ENCODE measurements at places on chromosomes 1 and 21. TPM values are rescaled to one million over a fixed set of nuclear protein-coding genes. Genes with fewer than 3 reads are reported as not detected.

SLC5A9 gene
- total RNA-seq, result not detected

KLF17 gene
- total RNA-seq, result not detected

CLSTN1 gene
- 29.9 TPM for total RNA-seq

TRNP1 gene
- total RNA-seq, result 0.38 TPM

OPRD1 gene
- total RNA-seq, result not detected

ASCL5 gene
- 0.36 TPM for total RNA-seq

FNBP1L gene
- total RNA-seq, result 0.20 TPM

COL16A1 gene
- 0.34 TPM for total RNA-seq

DNA sequence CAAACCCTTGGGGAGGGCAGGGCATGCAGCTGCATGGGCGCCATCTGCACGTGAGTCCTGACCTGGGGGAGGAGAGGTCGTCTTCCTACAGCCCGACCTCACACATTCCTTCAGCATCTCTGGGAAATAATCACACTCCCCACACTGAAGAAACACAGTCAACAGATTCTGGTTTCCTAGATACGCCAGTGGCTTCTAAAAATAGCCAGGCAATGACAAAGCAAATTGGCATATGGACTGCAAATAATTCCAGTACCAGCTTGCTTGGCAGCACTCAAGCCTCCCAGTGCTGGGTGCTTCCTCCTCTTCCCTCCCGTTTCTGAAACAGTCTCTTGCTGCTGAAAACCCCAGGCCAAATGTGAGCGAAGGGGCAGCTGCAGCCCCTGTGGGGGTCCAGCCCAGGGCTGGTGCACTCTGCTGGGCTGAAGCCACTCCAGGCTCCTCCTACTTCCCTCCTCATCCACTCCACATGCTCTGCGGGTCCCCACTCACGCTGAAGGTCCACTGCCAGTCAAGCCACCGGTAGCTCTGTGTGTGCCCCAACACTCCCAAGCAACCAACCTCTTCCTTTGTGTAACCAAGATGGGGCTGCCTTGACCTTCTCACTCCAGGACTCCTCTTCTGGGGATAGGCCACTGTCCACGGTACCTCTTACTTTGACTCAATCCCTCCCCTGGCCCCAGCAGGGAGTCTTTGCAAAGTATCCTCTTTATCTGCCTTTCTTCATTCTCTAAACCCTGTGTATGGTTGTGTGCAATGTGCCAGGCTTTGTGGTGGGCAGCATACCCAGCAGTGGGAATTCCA is 69.0 kb downstream of the KCND3 start:
- no peak overlapping the region for H3K4me3 ChIP-seq
- H3K4me1 ChIP-seq, result no peaks in the 10 kb centered on the region
- peaks cover 12% of the 10 kb centered on the region for H3K27me3 ChIP-seq
- H3K27ac ChIP-seq, result no peak overlapping the region
- no peak for DNase-seq

GRCh38 chr21:42079939-42080787 is 9.0 kb downstream of the UMODL1 start:
- no peak overlapping the region for H3K4me3 ChIP-seq
- DNase-seq, result no peak
- H3K4me1 ChIP-seq, result no peaks in the 10 kb centered on the region
- no peaks in the 10 kb centered on the region for H3K36me3 ChIP-seq
- no peaks in the 10 kb centered on the region for H3K27me3 ChIP-seq
- H3K27ac ChIP-seq, result no peak overlapping the region

- no peak overlapping the region for H3K27ac ChIP-seq
- no peak overlapping the region for H3K4me3 ChIP-seq
- H3K27me3 ChIP-seq, result no peaks in the 10 kb centered on the region
- no peaks in the 10 kb centered on the region for H3K4me1 ChIP-seq
- H3K36me3 ChIP-seq, result no peaks in the 10 kb centered on the region
- no peak for DNase-seq
Measured at GRCh38 chr1:171666114-171666769, 13.8 kb upstream of the MYOC start.

GRCh38 chr1:85225624-85226380 is 25.0 kb upstream of the SYDE2 start:
- no peaks in the 10 kb centered on the region for H3K27me3 ChIP-seq
- H3K4me3 ChIP-seq, result no peak overlapping the region
- H3K4me1 ChIP-seq, result no peaks in the 10 kb centered on the region
- DNase-seq, result no peak
- no peaks in the 10 kb centered on the region for H3K36me3 ChIP-seq

- H3K36me3 ChIP-seq, result no peaks in the 10 kb centered on the region
- H3K27me3 ChIP-seq, result no peaks in the 10 kb centered on the region
- no peak overlapping the region for H3K27ac ChIP-seq
- H3K4me1 ChIP-seq, result no peaks in the 10 kb centered on the region
- DNase-seq, result no peak
Measured at GRCh38 chr1:109383087-109383779, 14.5 kb downstream of the SORT1 start.

GRCh38 chr1:62926681-62927252 is 142.8 kb downstream of the ATG4C start:
- no peaks in the 10 kb centered on the region for H3K36me3 ChIP-seq
- H3K27ac ChIP-seq, result no peak overlapping the region
- H3K4me3 ChIP-seq, result no peak overlapping the region
- no peak for DNase-seq
- no peaks in the 10 kb centered on the region for H3K4me1 ChIP-seq
- H3K27me3 ChIP-seq, result peaks cover 4% of the 10 kb centered on the region

GRCh38 chr1:219507437-219507836 is 105.5 kb downstream of the ZC3H11B start:
- no peaks in the 10 kb centered on the region for H3K4me1 ChIP-seq
- no peaks in the 10 kb centered on the region for H3K36me3 ChIP-seq
- H3K4me3 ChIP-seq, result no peak overlapping the region
- no peak overlapping the region for H3K27ac ChIP-seq
- H3K27me3 ChIP-seq, result no peaks in the 10 kb centered on the region

GRCh38 chr1:84997667-84998600 is 1.0 kb upstream of the MCOLN2 start:
- H3K4me1 ChIP-seq, result peaks cover 31% of the 10 kb centered on the region
- H3K27ac ChIP-seq, result peak overlapping the region; percentile 56
- H3K27me3 ChIP-seq, result peaks cover 19% of the 10 kb centered on the region
- peak overlapping the region; percentile 77 for H3K4me3 ChIP-seq
- peak; percentile 19 for DNase-seq

- no peak for DNase-seq
- H3K4me3 ChIP-seq, result no peak overlapping the region
- no peak overlapping the region for H3K27ac ChIP-seq
- no peaks in the 10 kb centered on the region for H3K4me1 ChIP-seq
- no peaks in the 10 kb centered on the region for H3K36me3 ChIP-seq
- peaks cover 2% of the 10 kb centered on the region for H3K27me3 ChIP-seq
Measured at GRCh38 chr1:57966751-57967406, 543.0 kb upstream of the DAB1 start.

GRCh38 chr1:112807999-112808398 is 92.9 kb upstream of the PPM1J start:
- no peak overlapping the region for H3K4me3 ChIP-seq
- H3K4me1 ChIP-seq, result no peaks in the 10 kb centered on the region
- H3K36me3 ChIP-seq, result no peaks in the 10 kb centered on the region
- H3K27ac ChIP-seq, result no peak overlapping the region

DNA sequence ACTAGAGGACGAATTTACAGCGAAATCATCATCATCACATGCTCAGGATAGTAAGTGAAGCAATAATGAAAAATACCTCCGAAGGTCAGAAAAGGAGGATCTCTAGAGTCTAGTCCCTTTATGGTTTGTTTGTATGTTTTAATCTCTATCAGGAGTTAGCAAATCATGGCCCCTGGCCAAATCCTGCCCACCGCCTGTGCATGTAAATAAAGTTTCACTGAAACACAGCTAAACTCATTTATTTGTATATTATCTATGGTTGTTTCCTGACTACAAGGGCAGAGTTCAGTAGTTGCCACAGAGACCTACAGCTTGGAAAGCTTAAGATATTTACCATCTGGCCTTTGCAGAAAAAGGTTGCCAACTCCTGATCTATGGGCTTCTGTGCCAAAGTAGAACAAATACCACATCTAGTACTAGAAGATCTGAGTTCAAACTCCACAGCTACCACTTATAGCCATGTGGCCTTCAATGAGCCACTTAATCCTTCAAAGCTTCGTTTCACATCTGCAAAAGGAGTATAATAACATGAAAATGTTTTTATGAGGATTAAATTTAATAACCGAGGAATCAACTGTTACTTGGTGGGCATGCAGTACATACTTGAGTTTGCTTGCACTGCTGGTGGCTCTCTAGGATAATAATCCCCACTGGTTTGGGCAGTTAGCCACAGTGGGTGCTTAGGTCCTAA is 94.0 kb upstream of the KIF26B start:
- no peak overlapping the region for H3K4me3 ChIP-seq
- H3K27me3 ChIP-seq, result no peaks in the 10 kb centered on the region
- no peak overlapping the region for H3K27ac ChIP-seq
- H3K4me1 ChIP-seq, result no peaks in the 10 kb centered on the region

DNA sequence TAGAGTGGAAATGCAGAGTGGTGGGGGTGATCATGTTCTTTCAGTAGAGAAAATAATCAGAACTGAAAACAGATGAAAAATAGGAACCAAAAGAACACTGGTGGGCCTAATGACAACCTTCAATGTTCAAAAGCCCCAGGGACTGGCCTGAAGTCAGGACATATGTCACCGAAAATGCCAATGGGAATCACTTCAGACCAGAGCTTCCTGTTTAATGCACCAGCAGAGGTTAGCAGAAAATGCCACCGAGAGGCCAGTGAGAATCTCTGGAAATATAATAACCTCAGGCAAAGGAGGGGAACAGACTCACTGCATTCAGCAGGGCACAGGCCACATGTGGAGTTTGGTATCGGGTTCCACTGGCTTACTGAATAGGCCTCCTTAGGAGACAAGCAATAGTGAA is 15.9 kb upstream of the CD58 start:
- H3K36me3 ChIP-seq, result no peaks in the 10 kb centered on the region
- no peak overlapping the region for H3K4me3 ChIP-seq
- H3K27me3 ChIP-seq, result no peaks in the 10 kb centered on the region
- H3K27ac ChIP-seq, result no peak overlapping the region

GRCh38 chr1:89732643-89733222 is 88.1 kb upstream of the LRRC8D start:
- H3K4me1 ChIP-seq, result peaks cover 57% of the 10 kb centered on the region
- no peak overlapping the region for H3K4me3 ChIP-seq
- no peak for DNase-seq
- peak overlapping the region; percentile 77 for H3K27ac ChIP-seq
- H3K36me3 ChIP-seq, result peaks cover 21% of the 10 kb centered on the region

DNA sequence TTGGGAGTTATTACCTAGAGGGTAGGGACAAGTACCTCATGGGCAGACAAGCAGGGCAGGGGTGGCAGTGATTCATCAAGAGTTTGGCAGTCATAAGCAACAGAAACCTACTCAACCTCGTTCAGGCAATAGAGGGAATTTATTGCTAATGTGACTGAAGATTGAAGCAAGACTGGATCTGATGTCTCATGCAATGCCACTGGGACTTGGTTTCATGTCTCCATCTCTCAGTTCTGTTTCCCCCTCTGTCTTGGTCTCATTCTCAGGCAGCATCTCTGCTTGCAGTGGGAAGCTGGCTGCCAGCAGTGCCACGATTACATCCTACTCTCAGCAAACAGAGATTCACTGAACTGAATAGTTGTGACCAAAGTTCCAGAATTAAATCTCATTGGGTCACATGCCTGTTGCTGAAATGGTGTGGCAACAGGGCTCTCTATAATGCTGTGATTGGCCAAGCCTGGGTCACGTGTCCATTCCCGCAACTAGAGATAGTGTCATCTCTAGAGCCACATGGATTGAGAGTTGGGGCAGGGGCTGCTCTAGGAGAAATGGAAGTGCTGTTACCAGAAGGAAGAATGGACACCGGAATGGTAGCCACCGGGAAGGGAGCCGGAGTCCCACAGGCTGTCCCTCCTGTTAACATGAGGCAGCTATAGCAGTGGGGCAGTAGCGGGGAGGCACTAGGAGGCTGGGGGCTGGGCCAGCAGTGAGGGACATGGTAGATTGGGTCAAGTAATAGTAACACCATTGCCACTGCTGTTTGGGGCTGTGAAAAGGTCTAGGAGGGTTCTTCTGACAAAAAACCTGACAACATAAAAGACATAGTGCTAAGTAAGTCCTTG is 3.9 kb upstream of the CDC42 start:
- H3K4me1 ChIP-seq, result peaks cover 46% of the 10 kb centered on the region
- peak; percentile 67 for DNase-seq
- H3K27ac ChIP-seq, result peak overlapping the region; percentile 81
- H3K36me3 ChIP-seq, result peaks cover 7% of the 10 kb centered on the region

GRCh38 chr1:204123376-204123775 is 28.5 kb downstream of the ETNK2 start:
- no peaks in the 10 kb centered on the region for H3K36me3 ChIP-seq
- H3K27ac ChIP-seq, result no peak overlapping the region
- DNase-seq, result no peak

GRCh38 chr1:37040773-37041172 is 6.5 kb upstream of the GRIK3 start:
- H3K27me3 ChIP-seq, result peaks cover 50% of the 10 kb centered on the region
- peaks cover 4% of the 10 kb centered on the region for H3K4me1 ChIP-seq
- no peak for DNase-seq
- no peak overlapping the region for H3K27ac ChIP-seq
- no peaks in the 10 kb centered on the region for H3K36me3 ChIP-seq
- no peak overlapping the region for H3K4me3 ChIP-seq

GRCh38 chr21:35525443-35525842 is 476.3 kb upstream of the RUNX1 start:
- DNase-seq, result peak; percentile 58
- H3K36me3 ChIP-seq, result no peaks in the 10 kb centered on the region
- peak overlapping the region; percentile 17 for H3K27ac ChIP-seq
- no peaks in the 10 kb centered on the region for H3K27me3 ChIP-seq
- peaks cover 44% of the 10 kb centered on the region for H3K4me1 ChIP-seq

DNA sequence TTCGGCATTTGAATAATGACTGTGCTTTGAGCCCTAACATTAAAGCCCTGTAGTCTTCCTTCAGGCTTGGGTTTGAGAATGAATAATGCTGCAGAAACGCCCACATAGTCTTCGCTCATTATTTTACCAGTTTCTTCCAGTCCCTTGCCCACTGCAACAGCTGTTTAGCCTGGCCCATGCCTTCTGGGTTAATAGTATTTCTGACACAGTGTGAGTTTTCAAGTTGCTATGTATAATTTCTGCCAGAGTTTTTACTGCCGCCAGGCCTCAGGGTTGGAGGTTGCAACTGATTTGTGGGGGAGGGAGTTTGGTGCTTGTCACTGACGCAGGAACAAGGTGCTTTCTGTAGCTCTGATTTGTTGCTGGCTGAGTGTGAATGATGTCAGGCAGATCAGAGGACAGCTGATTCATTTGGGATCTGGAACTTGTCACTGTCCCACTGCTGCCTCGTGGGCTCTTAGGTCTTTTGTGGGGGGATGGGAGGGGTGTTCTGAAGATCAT is 109.8 kb downstream of the MAST2 start:
- peak; percentile 18 for DNase-seq
- H3K36me3 ChIP-seq, result no peaks in the 10 kb centered on the region
- peaks cover 8% of the 10 kb centered on the region for H3K4me1 ChIP-seq
- no peaks in the 10 kb centered on the region for H3K27me3 ChIP-seq

GRCh38 chr1:213399695-213400094 is 348.7 kb downstream of the RPS6KC1 start:
- DNase-seq, result no peak
- no peaks in the 10 kb centered on the region for H3K4me1 ChIP-seq
- no peaks in the 10 kb centered on the region for H3K36me3 ChIP-seq
